Left colon (tissue), 2 donors: ENCODE measurements at places on chromosomes 2 and 18. TPM values are rescaled to one million over a fixed set of nuclear protein-coding genes. Genes with fewer than 3 reads are reported as not detected.

Gene RTP5
- not detected for total RNA-seq

Gene TEX261
- 50.4 TPM for total RNA-seq

Gene CSRNP3
- 2.8 TPM for total RNA-seq

Gene TUBA3E
- total RNA-seq, result not detected

Gene ATP8B1
- total RNA-seq, result 248 TPM

Gene SUCLG1
- 234 TPM for total RNA-seq

Gene CTIF
- total RNA-seq, result 18.5 TPM

Gene CD8A
- 3.2 TPM for total RNA-seq

Gene SLC25A12
- 17.9 TPM for total RNA-seq

Gene NAT8
- 0.73 TPM for total RNA-seq

Gene IER3IP1
- 11.0 TPM for total RNA-seq

Gene TGFBRAP1
- total RNA-seq, result 19.7 TPM

Gene CRYBA2
- 6.9 TPM for total RNA-seq

Gene ADD2
- total RNA-seq, result 0.21 TPM

Gene TUBA3D
- total RNA-seq, result not detected

Gene NOSTRIN
- total RNA-seq, result 55.6 TPM

Gene CNGA3
- 1.3 TPM for total RNA-seq

Gene FTCDNL1
- 2.0 TPM for total RNA-seq

Gene DHRS9
- 202 TPM for total RNA-seq

Gene SERPINB3
- not detected for total RNA-seq

Gene CDK15
- total RNA-seq, result 1.4 TPM

Gene MARCO
- 2.7 TPM for total RNA-seq

Gene PSTPIP2
- 7.4 TPM for total RNA-seq

Gene VWA3B
- 2.9 TPM for total RNA-seq

Gene CPS1
- total RNA-seq, result 0.70 TPM

Gene CYP26B1
- total RNA-seq, result 1.6 TPM

Gene CAPN14
- 0.47 TPM for total RNA-seq

Gene MMADHC
- total RNA-seq, result 76.7 TPM

Gene ABCB11
- total RNA-seq, result 4.1 TPM

Gene GREB1
- 0.85 TPM for total RNA-seq

Gene COL5A2
- 21.5 TPM for total RNA-seq

Gene BMP10
- not detected for total RNA-seq

Gene HTR2B
- 0.12 TPM for total RNA-seq

Gene LOXHD1
- not detected for total RNA-seq

Gene MAPK4
- 0.12 TPM for total RNA-seq

Gene OST4
- 243 TPM for total RNA-seq

Gene SP3
- total RNA-seq, result 67.8 TPM

Gene BOLL
- total RNA-seq, result not detected
